ENCODE measurements at places on chromosomes 16 and 17.

DNA sequence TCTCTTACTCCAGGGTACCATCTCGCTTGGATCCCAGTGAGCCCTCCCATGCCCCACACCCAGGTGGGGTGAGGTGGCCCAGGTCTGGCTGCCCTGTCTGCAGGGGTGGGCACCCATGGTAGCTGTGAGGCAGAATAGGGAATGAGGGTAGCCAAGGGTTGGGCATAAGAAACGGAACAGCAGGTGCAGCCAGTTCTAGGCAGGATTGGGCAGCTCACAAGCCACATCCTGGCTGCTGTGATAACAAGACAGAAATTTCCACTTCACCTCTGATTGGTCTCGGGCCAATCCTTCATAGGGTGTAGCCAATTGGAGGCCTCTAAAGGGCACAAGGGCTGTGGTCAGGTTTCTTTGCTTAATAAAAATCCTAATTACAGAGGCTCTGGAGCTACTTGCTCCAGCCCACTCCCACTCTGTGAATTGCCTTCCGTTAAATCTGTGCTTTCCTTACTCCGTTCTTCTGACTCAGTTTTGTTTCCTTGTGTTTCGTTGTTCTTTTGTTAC, 1.5 kb upstream of the ARHGDIG start:
- peak; percentile 4 for DNase-seq

DNA sequence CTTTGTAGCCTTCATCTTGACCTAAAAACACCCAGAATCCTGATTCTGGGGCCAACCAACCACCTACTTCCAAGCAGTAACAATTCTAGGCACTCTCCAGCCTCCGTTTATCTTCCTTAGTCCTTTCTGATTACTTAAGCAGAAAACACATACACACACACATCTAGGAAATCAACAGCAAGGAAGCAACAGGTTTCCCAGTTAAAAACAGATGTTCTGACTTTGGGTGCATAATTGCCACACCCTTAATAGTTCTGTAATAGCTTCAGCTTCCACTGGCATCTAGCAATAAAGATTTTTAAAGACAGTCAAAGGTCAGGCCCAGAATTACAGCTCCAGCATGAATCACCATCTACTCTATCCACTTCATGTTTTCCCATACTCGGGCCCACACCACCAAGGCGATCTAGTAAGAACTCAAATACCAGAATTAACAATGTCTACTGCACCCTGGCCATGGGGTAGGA, 2.6 kb downstream of the ARHGAP17 start:
- DNase-seq: peak; percentile 71

DNA sequence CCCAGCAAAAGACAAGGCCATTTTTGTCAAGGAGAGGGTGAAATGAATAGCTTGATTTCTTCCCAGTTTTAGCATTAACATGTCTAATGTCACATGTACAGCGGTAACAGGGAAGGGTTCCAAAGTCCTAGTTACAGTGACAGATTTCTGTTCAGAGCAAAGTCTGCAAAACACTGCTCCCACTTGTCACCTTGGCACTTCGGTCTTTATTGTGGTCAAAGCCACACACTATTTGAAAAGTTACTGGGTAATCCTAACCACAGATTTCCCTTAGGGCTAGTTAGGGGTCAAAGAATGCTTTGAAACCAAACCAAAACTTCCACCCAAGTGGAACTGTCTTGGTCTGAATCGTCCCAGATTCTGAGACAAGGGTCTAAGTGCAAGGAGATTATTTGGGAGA, 455.6 kb downstream of the HS3ST3B1 start:
- DNase-seq: no peak

DNA sequence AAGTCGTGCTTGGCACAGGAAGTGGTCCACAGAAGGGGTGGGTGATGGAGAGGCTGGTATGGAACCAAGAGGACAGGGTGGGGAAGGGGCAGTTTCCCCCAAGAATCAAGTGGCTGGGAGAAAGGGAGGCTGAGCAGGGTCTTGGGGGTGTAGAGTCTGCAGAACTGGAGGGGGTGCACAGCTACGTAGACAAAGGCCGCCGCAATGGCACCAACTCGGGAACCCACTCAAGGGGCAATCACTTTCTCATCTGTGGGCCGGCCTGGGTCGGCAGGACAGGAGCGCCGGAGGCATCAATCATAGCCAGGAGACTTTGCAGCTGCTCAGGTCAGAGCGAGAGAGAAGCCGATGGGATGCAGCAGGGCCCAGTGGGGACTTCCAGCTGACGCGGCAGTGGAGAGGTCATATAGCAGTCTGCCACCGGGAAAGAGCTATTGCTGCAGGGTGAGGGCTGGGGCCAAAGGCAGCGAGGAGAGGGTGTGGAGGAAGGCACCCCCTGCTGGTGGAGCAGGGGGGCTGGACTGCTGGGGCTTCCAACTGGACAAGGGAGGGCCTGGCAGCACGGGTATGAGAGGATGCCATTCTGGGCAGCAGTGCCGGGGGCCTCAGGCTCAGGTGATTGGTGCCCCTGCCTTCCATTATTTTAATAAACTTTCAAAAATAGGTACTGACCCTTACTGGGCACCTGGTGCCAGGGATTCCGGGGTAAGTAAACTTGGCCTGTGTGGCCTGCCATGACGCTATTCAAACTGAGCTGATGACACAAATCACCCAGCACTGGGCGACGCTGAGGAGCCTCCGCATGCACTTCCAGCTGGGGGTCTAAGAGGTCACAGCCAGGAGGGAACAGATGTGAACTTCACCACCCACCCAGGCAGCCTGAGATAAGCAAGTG, 52.5 kb upstream of the MTSS2 start:
- peak; percentile 76 for DNase-seq

GRCh38 chr16:31248344-31248743, 11.4 kb upstream of the ITGAM start:
- no peak for DNase-seq

- DNase-seq: peak; percentile 79
Observed at GRCh38 chr17:2171702-2172076, 116.8 kb downstream of the HIC1 start.

DNA sequence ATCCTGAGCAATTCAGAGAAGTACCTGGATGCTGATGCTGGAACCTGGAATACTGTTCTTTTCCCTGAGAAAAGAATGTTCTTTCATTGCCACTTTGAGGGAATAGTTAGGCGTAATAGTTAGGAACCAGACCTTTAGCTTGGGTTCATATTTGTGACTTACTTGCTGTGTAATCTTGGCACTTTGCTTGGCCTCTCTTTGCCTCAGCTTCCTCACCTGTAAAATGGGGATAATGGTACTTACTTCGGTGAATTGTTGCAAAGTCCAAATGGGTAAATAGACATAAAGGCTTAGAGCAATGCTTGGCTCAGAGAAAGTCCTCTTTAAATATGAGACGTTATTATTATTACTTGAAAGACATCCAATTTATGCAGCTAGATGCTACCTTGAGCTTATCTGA, 55.0 kb upstream of the CLEC19A start:
- no peak for DNase-seq

DNA sequence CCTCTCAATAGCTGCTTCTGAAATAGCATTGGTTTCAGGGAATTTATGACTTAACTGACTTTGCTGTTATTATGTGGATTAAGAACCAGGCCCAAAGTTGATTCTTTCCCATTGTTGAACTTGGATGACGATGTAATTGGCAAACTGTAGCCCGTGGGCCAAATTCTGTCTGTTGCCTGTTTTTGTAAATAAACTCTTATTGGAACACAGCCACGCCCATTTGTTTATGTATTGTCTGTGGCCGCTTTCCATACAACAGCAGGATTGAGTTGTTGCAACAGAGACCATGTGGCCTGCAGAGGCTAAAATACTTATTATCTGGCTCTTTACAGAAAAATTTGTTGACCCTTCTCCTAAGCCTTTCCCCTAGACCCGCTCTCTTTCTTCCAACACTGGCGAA, 31.6 kb downstream of the NTN1 start:
- DNase-seq: no peak

DNA sequence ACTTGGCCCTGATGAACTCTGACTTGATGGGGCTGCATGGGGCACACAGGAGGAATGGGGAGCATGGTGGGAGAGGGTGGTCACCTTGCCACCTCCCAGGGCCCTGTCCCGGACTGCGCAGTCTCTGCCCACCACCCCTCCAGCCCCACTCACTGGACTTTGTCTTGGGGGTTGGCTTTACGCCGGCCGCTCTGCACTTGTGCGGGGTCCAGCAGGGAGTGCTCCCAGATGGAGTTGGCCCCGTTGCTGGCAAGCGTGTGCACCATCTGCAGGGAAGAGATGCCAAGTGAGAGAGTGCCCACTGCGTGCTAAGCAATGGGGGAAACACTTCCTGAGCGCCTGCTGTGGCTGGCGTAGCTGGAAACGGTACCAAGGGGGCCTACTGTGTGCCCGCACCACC, 6.7 kb downstream of the GIT1 start:
- no peak for DNase-seq

GRCh38 chr16:14148569-14148968, 77.5 kb downstream of the MRTFB start:
- DNase-seq: no peak

DNA sequence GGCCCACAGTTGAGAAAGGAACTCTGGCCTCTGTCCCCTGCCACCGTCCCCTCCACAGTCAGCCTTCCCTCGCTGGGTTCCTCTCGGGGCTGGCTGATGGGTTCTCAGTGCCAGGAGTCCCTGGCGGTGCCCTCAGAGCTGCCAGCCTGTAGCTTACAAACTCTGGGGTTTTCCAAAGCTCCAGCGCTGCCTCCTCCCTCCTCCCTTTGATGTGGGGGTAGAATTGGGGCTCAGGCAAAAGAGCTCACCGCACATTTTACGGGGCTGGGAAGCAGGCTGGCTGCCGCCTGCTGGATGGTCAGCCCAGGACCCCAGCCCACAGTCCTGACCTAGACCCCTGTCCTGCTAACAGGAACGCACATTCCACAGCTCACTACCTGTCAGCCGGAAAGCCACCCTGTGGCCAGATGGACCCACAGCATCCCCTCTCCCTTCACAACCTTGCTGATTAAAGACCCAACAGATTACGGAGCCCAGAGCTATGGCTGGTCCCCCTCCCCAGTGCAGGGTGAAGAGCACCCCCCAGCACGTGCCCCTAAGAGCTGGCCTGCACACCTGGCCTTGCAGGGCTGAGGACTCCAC, 6.0 kb downstream of the VASN start:
- DNase-seq: no peak

- no peak for DNase-seq
Observed at GRCh38 chr17:50562242-50563091, 2.0 kb downstream of the CACNA1G start.

- DNase-seq: peak; percentile 92
Observed at GRCh38 chr17:17476865-17477467, at the start of gene MED9. Gene MED9, plus strand, starts transcription at chr17:17477000. Its CDS starts 42 bp downstream, at chr17:17477042.

DNA sequence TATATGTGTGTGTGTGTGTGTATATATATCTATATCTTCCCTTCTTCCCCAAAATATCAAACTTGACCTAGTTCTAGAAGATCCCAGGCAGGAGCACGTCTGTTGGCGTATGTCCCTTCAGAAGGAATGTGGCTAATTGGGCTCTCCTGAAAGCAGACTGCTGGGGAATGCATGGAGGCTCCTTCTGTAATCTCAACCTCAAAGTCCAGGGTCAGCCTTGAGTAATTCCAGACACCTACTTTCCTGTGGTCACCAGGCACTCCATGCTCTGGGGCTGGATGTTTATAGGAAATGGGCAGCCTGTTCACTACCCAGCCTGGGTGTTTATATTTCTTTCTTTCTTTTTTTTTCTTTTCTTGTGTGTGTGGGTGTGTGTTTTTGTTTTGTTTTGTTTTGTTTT, 13.4 kb downstream of the BCO1 start:
- DNase-seq: no peak

GRCh38 chr17:40058186-40058784, 4.1 kb upstream of the MED24 start:
- peak; percentile 36 for DNase-seq

DNA sequence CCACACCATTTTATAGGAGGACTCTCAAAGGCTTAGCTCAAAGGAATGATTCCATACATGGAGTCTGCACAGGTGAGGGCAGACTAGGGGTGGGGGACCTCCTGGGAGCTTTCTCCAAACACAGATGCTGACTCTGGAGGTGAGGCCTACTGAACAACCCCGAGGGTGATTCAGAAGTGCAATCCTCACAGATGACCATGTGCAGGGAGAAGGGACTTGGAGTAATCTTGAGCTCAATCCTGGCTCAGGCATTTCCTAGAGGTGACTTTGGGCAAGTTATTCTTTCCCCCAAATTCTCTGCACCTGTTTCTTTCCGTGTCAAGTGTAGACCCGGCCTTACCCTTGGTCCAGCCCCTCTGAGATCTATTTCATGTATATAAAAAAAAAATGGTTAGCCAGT, 401.5 kb downstream of the SLC39A11 start:
- no peak for DNase-seq

- no peak for DNase-seq
Observed at GRCh38 chr16:505479-506245, 21.9 kb upstream of the CAPN15 start.

- DNase-seq: no peak
Observed at GRCh38 chr17:31595666-31596381, 204.3 kb downstream of the RAB11FIP4 start.

DNA sequence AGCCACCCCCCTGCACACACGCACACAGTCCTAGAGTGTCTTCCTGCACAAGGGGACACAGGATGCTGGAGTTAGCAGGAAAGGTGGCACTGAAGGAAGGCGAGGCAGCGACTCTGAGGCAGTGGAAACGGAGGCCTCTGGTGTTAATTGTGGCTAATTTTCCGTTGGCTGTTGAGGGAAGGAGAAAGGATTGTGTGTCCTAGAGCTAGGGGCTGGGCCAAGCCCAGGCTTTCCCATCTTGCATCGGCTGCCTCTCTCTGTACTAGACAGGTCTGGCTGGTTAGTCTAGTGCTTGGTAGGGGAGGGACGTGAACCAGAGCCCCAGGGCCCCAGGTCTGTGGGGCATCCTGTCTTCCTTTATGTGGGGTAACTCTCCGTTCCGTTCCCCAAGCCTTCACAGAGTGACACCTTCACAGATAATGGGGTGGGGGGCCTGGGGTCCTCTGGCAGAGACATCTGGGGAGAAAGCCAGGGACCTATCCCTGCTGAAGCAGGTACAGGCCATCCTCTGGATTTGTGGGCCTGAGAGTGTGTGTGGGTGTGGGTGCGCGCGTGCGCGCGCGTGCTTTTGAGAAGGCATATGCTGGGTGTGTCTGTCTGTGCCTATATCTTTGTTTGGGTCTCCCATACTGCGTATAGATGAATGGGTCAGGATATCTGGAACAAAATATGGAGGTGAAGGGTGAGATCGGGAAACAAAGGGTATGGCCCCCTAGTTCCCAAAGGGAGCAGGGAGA, at the start of gene CHD3:
TSS of gene CHD3 (plus strand) at position 606 of the 737 bp plus-strand sequence. CDS start 212 bp downstream, outside the sequence.
- peak; percentile 21 for DNase-seq
